ENCODE measurements at places on chromosomes 12 and 14.

DNA sequence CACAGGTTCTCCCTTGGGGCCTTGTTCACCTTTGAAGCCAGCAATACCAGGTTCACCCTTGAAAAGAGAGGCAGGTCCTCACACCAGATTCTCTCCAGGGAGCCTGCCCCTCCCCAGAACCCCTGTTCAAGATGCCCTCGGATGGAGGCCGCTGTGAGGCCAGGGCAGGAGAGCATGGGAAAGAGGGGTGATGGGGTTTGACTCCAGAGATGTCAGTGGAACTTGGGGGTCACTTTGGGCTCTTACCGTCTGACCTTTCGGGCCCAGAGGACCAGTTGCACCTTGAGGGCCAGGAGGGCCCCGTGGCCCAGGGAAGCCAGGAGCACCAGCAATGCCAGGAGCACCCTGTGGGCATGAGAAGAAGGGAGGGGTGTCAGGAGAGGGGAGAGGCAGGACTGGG is 17.4 kb downstream of the COL2A1 start:
- no peak for DNase-seq

GRCh38 chr12:69097619-69098368 is 141.6 kb upstream of the CPSF6 start:
- no peak for DNase-seq

GRCh38 chr12:53613821-53614220 is 12.4 kb downstream of the ATF7 start:
- no peak for DNase-seq

GRCh38 chr14:29035134-29035533 is 268.5 kb downstream of the FOXG1 start:
- DNase-seq: no peak

DNA sequence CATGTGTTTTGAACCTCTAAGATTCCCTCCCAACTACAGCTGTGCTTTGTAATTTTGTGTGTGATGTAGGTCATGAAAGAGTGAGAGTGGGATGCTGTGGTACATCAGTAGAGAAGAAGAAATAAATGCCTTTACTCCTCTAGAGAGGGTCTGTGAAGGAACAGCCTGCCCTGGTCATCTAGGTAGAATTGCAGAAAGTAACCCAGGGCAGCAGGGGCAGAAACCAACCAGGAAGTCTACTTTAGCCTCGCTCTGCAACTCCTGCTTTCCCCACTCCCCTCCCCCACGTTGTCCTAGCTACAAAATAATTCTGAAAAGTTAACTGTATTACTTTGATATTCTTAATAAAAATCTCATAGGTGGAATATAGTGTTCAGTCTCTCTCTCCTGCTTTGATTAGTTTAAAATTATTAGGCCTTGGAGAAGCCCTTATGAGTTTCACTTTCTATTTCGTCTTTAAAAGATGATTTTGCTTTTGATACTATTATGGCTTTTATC is 7.5 kb downstream of the TBK1 start:
- peak; percentile 52 for DNase-seq

DNA sequence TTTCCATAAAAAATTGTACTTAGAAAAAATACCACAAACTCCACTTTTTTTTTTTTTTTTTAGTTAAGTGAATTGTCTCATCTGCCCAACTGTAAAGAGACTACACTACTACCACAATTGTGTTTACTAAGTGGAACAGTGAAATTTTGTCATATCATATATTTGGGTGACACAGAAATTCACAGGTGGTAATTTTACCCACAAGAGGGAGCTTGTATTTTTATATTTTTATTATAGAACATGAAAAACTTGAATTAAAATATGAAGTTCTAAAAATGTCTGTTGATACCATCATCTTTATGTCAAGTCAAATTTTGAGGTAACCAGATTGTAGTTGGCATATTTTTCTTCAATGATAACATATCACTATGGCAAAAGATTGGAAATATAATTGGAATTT is 329.4 kb upstream of the SOX5 start:
- no peak for DNase-seq

DNA sequence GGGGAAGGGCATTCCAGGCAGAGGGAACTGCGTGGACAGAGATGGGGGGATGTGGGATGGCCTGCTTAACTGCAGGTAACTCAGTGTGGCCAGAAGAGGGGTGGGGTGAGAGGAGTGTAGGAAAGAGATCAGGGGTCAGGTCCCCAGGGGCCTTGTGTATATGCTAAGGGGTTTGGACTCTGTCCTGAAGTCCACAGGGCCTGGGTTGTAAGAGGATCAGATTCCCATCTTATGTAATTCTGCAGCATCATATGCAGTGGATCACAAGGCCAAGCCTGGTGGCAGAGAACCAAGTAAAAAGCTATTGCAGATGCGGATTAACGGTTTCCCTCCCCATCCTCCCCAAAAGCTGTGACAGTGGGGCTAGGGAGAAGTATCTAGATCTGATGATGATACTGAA is 8.7 kb downstream of the TCTN1 start:
- no peak for DNase-seq

- no peak for DNase-seq
Measured at GRCh38 chr12:25743679-25744215, 190.7 kb upstream of the LMNTD1 start.

- DNase-seq: no peak
Measured at GRCh38 chr14:48628870-48629269, 953.5 kb upstream of the MDGA2 start.

DNA sequence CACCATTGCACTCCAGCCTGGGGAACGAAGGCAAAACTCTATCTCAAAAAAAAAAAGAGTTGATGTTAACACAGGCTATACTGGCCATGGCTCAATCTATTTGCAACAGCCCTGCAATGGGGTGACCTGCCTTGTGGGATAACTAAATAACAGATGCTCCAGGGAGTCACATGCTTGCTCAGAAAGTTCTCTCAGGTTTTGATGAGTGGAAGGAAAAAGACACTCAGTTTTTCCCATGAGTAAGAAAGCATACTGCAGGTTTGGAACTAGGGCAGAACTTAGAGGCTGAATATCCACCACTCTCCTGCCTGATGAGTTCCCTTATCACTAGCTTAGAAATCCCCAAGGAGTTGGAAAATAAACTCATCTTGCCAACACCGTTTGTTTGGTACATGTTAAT is 16.9 kb downstream of the WSB2 start:
- DNase-seq: no peak

DNA sequence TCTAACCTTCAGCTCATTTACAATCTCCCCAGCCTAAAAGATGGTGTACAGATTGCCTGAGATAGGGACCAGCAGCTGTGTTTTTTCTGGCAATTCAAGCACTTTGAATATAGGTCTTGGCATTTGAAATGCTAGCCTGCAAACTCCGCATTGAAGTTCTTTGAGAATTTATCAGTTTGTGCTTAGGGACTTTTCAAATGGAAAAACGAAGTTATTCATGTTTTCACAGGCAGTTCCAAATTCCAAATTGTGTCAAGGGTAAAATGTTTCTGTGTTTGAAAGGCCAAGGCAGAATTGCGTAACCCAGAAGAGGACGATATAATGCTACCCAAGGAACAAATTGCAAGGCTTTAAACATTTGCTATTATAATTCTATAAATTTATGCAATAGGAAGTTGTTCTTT is 168.9 kb upstream of the RASSF8 start:
- no peak for DNase-seq

GRCh38 chr12:54191126-54191525 is 2.3 kb upstream of the SMUG1 start:
- DNase-seq: no peak

DNA sequence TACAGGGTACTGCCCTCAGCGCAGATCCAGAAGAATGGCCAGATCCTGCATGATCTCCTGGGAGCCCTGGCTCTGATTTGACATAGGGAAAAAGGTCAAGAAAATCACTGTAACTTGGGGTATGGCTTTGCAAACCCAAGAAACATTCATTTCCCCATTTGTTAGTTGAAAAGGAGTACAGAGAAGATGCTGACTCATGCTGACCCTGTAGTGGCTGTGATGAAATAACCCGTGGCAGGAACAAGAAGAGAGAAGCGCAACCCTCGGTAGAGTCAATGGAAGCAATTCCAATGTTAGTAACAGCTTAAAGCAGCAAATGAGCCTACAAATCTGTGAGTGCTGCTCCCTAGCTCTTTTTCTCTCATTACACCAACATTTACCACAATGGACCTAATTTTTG is 281.6 kb upstream of the NPAS3 start:
- DNase-seq: peak; percentile 9

DNA sequence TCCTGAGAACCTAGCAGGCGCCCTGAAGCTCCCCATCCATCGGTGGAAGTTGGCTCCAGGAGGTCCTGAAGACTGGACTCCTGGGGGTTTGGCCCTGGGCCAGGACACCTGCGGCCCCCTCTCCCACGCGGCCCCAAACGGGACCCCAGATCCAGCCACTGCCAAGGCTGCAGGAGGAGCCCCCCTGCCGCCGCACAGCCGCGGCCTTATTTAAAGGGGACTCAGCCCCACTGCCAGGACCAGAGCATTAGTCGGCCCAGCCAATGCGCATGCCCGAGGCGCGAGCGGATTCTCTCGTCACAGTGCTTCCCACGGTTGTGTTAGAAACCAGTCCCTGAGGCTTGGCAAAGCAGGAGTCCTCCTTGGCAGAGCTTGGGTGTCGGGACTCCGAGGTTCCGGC is 775.2 kb upstream of the ALG10B start:
- no peak for DNase-seq

- peak; percentile 70 for DNase-seq
Measured at GRCh38 chr12:47021298-47021697, 58.1 kb upstream of the PCED1B start.

DNA sequence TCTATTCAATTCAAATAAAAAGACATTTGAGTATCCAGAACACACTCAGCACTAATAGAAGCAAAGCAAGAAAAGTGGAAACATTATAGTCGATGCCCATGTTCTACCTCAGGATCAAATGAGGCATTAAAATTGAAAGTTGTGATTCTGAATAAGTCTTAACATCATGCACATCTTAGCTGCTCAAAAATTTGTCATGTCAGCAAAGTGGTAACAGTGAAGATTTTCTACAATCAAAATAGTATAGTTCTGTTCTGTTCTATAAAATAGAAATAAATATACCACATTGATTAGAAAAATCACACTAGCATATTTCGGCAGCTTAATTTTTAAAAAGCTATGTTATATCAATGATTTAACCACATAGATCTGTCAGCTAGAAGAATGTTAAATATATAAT is 74.7 kb downstream of the ERGIC2 start:
- DNase-seq: no peak

GRCh38 chr12:89733579-89734201 is 25.1 kb upstream of the ATP2B1 start:
- DNase-seq: peak; percentile 36

DNA sequence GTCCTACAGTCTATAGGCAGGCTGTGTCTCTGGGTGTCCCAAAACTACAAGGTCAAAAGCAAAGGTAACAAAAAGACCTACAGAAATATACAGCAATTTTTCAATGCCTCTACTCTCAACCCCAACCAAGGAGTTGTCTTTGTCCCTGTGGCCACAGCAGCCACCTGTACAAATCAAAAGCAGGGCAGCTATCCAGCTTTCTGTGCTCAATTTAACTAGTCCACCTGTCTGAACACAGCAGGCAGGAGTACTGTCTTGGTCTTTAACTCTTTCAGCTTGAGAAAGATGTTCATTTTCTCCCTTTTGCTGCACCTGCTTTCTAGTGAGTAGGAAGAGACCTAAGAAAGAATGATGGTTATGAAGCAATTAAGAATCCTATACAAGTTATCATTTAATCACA is 19.7 kb downstream of the GDF11 start:
- DNase-seq: no peak

GRCh38 chr12:101870925-101871324 is 6.5 kb upstream of the DRAM1 start:
- no peak for DNase-seq

- DNase-seq: no peak
Measured at GRCh38 chr14:70527501-70528105, 7.2 kb downstream of the ADAM20 start.

GRCh38 chr12:57213058-57213715 is 3.4 kb upstream of the NXPH4 start:
- peak; percentile 75 for DNase-seq

DNA sequence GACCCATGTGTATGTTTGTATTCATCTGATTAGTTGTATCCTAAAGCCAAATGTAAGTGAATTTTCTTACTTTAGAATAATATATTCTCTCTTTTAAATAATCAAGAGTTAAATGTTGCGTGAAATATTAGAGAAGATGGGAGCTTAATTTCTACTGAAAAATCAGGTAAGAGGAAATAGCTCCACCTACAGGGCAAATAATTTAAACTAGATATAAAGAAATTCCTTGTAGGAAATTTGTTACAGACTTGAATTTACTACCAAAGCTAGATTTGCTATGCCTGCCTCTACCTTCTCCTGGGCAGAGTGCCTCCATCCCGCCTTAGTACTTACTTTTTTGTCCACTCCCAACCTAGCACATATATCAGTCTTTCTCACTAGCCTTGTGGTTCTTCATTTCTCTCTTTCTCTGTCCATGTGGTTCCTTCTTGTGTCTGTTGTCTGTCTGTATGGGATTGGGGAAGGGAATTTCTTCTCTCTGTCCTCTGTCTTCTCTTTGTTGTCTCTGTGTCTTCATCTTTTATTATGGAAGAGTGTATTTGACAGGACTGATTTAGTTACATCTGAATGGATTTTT is 44.7 kb downstream of the PALS1 start:
- peak; percentile 41 for DNase-seq

DNA sequence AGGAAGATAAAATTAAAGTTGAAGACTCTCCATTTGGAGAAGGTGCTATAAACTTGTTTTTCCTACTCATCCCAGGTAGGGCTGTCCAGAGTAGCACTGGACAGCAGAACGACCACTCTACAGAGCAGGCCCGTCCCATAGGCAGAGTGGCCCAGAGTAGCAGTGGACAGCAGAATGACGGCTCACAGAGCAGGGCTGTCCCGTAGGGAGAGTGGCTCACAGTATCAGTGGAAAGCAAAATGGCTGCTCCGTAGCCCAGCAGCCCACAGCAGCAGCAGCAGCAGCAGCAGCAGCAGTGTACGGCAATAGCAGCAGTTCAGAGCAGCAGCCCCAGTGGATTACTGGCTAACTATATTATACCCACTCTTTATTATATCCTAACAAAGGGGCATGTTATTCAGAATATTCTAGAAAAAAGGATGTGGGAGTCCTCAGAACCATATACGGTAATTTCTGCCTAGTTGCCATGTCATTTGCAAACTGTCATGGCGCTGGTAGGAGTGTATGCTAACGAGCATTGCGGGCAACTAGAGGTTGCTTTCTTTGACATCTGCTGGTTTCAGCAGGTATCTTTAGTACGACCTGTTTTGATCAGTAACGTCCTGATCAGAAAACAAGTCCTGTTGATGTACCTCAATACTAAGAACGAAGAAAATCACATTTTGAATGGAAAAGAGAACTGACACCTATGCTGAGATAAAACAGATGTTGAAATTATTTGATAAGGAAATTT is 567.3 kb downstream of the SLC16A7 start:
- no peak for DNase-seq

GRCh38 chr12:113062502-113063395 is 6.2 kb downstream of the DTX1 start:
- DNase-seq: no peak

GRCh38 chr14:20622816-20623291 is 18.6 kb downstream of the OR6S1 start:
- no peak for DNase-seq
